ENCODE measurements at places on chromosomes 4 and X.

DNA sequence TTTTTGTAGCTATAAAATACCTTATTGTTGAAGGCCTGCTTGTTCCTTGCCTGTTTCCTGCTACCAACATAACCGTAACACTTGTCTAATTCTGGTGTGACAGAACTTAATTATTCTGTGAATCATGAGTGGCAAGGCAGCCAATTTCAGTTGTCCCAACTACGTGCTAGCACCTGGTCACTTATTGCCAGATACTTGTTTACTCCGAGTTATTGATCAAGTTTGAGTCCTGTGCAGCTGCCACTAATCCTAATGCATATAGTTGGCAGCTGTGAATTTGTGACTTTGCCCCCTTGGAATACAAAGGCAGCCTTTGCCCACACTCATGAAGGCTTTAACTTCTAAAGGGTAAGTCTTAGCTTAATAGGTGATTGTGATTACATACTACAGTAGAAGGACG is 7.8 kb upstream of the RNF128 start:
- no peak for DNase-seq

- no peak for DNase-seq
Observed at GRCh38 chr4:1198098-1198844, 25.9 kb upstream of the SPON2 start.

GRCh38 chr4:96676754-96677435 is 837.0 kb downstream of the PDHA2 start:
- DNase-seq, result no peak

DNA sequence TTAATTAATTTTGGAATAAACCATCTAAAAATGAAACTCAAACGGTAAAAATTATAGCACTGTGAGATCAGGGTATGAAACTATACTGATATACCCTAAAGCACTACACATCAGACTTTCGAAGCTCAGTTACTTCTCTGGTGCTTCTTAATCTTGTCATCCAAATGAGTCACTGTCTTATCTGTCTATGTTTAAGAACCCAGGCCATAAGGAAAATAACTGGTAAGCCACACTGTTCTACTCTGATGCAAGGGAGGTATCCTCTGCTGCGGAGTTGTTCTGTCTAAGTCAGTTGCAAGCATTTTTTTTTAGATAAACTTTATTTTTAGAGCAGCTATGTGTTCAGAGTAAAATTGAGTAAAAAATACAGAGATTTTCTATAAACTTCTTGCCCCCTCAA is 830.8 kb upstream of the POU3F4 start:
- no peak for DNase-seq

GRCh38 chr4:163568843-163569242 is 74.4 kb downstream of the TMA16 start:
- DNase-seq, result no peak
